ENCODE measurements at places on chromosomes 7 and 10.

- no peak for DNase-seq
Observed at GRCh38 chr7:134557391-134557790, 8.5 kb downstream of the AKR1B15 start.

- no peak for DNase-seq
Observed at GRCh38 chr7:21960922-21961321, 15.2 kb upstream of the CDCA7L start.

DNA sequence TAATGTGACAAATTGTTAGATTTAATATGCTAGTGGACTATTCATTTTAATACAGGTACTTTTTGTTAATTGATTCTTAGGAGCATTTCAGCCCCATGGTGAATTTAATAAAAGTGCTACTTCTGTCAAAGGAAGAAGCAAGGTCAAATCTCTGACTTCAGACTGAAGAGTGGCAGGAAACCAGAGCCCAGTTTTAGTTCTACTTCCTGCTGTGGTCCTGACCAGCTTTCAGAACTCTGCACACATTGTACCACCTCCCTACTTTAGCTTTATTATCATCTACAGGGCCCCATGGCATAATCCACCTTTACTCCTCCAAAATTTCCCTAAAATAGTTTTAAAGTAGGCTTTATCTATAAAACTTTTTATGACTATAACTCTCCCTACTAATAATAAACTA lies 33.7 kb downstream of the CTTNBP2 start:
- DNase-seq = no peak

GRCh38 chr10:119680650-119681081 lies 29.5 kb downstream of the BAG3 start:
- no peak for DNase-seq

GRCh38 chr7:97078023-97078969 lies 39.2 kb upstream of the SDHAF3 start:
- no peak for DNase-seq

DNA sequence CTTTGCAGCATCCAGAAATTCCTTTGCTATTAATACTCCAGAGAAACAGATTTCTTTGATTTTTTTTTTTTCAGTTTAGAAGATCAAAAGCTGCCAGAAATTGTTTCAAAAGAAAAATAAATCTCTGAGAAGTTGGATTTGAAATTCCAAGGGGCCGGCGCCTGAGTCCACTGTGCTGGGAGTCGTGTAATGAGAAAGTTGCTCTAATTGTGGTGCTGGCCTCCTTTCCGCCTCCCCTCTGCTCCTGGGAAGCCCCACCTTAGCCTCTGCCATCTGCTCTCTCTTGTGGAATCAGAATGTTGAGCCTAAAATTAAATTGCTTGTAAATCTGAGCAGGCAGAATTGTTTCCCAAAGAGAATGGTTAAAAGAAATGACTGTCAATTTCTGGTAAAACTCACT lies 93.3 kb downstream of the EMX2 start:
- DNase-seq = no peak

- DNase-seq = no peak
Observed at GRCh38 chr7:3867863-3868262, 566.8 kb downstream of the SDK1 start.

Measured in CD4-positive, alpha-beta T cell treated with Interleukin-6 at 100 ng/mL for 8 hours (primary cell).